ENCODE measurements at places on chromosomes 3 and 15.
A peak's percentile ranks its signal among the peaks of the same experiment; 100 is the strongest.

GRCh38 chr3:29285471-29286071, 4.7 kb downstream of the RBMS3 start:
- DNase-seq, result no peak

- no peak for DNase-seq
Observed at GRCh38 chr15:100723315-100723801, 121.0 kb downstream of the ASB7 start.

- no peak for DNase-seq
Observed at GRCh38 chr15:101372960-101373525, 78.0 kb upstream of the SNRPA1 start.

DNA sequence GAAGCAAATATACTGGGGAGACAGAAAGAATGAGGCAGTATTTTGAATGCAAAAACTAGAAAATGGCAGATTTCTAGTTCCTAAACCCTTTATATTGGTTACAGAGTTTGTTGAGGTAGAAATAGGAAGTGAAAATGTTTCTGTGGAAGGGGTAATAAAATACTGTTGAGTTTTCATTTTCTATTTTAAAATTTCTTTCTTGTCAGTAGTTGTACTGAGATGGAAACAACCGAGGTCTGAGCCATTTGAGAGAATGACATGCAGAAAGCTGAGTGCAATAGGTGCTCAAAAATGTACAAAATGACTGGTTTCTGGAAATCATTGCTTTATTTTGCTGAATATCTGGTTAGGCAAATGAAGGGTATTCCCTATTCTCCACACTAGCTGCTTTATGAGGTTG, 361.4 kb downstream of the CHL1 start:
- no peak for DNase-seq

DNA sequence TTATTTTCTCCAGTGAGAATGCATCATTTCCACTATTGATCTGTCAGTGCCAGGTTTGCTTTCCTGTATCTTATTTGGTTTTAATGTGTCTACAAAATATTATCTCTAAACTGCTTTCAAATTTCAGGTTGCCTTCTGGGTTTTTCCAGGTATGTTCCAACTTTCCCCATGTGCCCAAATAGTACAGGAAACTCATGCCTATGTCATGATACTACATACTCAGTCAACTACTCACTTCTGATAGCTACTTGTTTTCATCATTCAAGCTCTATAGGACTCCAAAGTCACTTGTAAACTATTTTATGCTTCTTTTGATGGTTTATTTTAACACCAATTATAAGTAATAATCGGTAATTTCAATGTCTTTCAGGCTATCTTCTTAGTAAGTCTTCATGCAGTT, 134.8 kb upstream of the TTC14 start:
- DNase-seq, result no peak

- no peak for DNase-seq
Observed at GRCh38 chr3:110868106-110868505, 203.5 kb upstream of the NECTIN3 start.

GRCh38 chr15:25481208-25481859, 42.5 kb upstream of the UBE3A start:
- no peak for DNase-seq

- no peak for DNase-seq
Observed at GRCh38 chr3:43885908-43886618, 195.3 kb downstream of the ABHD5 start.

DNA sequence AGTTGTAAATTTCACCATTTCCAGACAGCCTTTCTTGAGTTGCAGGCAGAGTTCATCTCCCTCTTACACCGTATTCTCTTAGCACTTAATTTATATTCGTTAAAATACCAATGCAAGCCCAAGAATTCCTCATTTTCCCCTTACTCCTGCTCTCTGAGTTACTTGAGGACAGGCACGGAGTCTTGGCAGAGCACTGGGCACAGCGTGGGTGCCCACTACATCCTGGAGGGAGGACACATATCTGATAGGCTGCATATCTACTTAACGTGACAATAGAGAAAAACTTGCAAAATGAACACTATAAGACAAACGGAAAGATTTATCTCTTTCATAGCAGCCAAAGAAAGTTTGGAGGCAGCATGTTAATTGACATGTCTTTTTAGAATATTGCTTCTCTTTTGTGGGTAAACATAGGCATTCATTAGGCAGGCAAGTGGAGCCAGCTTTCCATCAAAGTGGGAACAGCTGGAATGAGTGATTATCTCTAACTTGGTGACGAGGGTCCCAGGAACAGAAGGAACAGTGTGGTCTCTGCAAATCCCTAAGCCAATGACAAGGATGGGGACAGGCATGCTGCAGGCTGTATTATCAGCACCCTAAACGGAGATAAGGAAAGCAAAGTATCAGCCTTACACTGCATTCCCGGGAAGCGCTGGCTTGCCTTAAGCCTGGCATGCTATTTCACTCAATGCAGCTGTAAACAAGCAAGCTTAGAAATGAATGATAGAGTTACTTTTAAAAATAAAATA, 116.5 kb downstream of the RTP4 start:
- no peak for DNase-seq

- DNase-seq, result no peak
Observed at GRCh38 chr3:72451841-72452240, 396.4 kb downstream of the SHQ1 start.

DNA sequence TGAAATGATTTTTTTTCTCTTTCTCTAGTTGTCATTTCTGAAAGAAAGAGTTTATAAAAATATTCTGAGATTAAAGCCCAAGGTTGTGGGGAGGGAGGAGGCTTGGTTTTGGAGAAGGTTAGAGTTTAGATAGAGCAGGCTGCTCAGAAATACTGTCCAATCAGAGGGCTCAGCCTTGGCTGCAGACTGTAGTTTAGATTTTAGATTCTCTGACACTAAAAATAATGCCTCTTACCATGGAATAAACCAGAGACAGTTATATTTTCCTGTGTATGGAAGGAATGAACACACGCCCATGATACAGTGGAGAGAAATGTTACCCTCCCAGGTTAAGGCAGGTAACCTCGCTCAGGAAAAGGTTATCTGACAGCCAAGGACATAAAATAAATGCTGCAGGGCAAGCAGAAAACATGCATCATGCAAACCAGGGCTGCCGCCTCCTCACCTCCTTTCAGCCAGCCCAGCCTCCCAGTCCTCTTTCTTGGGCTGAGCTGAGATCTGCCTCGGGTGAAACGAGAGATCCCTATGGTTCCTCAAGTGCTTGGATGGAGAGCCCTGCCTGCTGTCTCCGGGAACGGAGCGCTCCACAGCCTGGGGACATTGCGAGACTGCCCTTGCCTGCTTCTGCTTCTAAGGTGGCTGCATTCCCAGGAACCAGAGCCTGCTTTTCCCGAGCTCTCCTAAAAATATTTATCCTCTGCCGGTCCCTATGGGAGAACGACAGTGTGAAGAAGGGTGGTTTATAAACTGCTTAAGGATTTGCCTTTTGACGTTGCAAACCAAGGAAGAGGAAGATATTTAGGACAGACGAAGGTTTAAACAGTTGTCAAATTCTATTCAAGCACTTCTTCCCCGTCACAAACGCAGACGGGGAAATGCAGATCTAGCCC, 848 bp downstream of the NCEH1 start:
- no peak for DNase-seq

- DNase-seq, result no peak
Observed at GRCh38 chr3:193586526-193586925, 6.5 kb upstream of the OPA1 start.

DNA sequence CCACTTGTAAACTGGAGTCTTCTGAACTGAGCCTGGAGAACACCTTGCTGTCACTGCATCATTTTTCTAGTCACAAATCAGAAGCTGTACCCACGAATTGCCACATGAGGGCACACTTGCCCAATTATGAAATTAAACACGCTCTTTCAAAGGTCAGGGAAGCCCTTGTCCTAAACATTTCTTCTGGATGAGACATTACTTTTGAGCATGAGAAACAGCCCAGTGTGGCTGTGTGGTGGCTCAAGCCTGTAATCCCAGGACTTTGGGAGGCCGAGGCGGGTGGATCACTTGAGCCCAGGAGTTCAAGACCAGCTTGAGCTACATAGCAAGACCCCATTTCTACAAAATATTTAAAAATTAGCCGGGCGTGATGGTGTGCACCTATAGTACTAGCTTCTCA, 27.5 kb upstream of the CFAP161 start:
- no peak for DNase-seq

- DNase-seq, result no peak
Observed at GRCh38 chr15:82804575-82804949, 1.3 kb downstream of the FSD2 start.

GRCh38 chr3:18559331-18559842, 134.2 kb upstream of the SATB1 start:
- peak; percentile 11 for DNase-seq

DNA sequence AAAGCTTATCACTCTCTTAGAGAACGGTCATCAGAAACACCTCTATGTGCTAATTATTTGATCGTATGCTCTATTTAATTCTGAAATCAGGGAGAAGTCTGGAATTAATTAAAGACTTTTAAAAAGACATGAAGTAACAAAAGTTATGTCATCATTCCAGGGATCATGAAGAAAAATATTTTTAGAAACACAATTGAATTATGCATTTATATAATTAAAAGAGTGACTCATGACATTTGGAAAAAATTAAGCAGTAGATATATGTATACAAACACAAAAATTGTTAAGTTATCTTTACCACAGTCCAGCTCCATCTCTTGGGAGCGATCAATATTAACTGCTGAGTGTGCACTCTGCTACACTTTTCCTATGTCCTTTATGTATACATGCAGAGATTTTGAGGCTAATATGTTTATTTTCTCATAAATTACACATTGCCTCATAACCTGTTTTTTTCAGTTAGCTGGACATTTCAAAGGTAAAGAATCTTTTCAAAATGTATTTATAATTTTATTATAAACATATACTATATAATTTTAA, 717.7 kb downstream of the GBE1 start:
- DNase-seq, result no peak

DNA sequence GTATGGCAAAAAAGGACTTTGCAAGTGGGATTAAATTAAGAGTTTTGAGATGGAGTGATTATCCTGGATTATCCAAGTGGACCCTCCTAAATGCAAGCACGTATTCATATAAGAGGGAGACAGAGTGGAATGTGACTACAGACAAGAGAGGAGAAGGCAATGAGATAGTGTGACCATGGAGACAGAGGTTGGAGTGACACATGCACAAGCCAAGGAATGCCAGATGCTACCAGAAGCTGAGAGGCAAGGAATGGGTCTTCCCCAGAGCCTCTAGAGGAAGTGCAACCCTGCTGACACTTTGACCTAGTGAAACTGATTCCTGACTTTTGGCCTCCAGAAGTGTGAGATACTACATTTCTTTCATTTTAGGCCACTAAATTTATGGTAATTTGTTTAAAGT, 117.2 kb downstream of the UACA start:
- DNase-seq, result no peak

DNA sequence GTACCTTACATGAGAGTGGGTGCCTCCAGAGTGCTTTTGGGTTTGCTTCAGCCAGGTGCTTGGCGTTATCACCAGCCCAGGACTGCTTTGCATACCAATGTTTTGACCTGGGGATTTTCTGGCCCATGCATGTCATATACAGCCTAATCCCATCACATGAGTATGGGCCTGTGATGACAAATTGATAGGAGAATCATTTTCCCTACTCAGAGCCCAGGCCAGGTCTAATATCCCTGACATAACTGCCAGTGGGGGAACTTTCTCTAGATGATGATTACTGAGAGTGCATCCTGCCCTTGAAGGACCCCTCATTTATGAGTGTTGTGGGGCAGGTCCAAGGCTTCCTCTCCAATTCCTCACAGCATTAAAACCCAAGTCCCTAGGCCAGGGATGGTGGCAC, 197.5 kb upstream of the LYSMD4 start:
- no peak for DNase-seq

GRCh38 chr3:126026277-126026751, 57.3 kb downstream of the ROPN1B start:
- no peak for DNase-seq

GRCh38 chr3:66075281-66075680, 36.6 kb upstream of the MAGI1 start:
- DNase-seq, result no peak

DNA sequence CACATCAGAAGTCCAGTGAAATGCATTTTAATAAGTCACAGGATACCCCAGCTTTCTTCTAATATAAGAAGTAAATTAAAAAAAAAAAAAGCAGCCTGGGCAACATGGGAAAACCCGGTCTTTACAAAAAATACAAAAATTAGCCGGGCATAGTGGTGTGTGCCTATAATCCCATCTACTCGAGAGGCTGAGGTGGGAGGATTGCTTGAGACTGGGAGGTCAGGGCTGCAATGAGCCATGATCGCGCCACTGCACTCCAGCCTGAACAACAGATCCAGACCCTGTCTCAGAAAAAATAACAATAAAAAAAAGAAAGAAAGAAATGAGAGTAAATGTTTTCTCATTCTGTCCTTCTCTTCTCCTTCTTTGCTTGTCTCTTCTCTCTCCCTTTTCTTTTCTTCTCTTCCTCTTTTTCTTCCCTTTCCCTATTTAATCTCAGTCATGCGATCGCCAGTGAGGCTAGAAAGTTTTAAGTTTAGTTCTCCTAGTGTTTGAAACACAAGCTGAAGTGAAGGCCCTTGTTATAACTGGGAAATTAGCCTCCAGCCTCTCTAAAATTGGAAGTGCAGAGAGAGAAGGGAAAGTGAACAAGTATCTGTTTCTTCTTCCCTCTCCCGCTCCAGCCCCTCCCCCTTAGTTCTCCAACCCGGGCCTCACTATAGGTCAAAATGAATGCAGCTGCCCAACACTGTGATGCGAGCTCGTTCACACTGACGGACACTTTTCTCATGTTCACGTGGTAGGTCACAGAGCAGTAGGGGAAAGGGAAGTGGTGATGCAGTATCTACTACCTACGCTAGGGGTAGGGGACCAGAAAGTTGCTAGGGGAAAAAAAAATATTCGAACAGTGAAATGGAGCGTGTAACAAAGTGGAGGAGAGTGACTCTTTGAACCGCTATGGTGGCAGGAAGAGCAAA, 23.5 kb upstream of the TSC22D2 start:
- no peak for DNase-seq

DNA sequence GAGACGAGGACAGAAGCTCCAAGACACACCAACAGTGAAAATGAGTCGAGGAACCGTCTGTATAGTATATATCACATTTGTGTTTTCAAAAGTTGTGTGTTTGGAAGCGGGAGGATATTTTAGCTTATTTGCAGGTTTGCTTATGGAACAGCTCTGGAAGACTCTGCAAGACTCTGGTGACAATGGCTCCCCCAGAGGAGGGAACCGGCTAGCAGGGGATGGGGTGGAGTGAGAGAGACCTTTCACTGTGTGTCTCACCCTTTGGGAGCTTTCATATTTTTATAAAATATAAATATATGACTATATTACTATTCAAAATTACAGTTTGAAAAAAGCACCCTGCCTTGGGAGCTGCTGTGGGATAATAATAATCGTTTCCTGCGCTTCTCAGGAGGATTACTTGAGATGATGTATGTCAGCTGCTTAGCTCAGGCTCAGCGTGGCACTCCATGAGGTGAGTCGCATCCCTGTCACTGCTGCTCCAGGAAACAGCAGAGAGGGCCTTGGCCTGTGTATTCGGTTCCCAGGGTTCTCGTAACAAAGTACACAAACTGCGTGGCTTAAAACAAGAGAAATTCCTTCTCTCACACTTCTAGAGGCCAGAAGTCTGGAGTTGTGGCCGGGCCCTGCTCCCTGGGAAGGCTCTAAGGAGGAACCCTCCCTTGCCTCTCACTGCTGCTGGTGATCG, 183.9 kb downstream of the FAM43A start:
- DNase-seq, result no peak

GRCh38 chr3:110243081-110243480, 828.5 kb upstream of the NECTIN3 start:
- no peak for DNase-seq
